ENCODE measurements at places on chromosomes 2 and 18.

DNA sequence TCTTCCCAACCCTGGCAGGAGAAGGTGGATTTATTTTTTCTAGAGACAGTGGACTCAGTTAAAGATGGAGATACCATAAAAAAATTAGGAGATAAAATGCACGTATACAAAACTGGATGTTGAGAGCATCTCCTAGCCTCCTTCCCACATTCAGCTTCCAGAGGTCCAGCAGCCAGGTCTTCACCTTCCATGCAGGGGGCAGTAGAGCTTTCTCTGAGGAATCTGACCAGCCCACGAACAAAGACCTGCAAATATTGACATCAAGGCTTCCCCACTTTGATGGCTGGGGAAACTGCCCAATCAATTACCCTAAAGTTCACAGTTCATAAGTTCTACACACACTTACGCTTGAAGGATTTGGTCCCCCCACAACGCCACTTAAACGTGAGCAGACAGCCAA lies 24.5 kb downstream of the AQP4 start:
- DNase-seq, result no peak

GRCh38 chr2:166419616-166419934 lies 43.8 kb upstream of the SCN9A start:
- DNase-seq, result no peak

- DNase-seq, result no peak
Measured at GRCh38 chr2:188600536-188601210, 309.0 kb downstream of the GULP1 start.

DNA sequence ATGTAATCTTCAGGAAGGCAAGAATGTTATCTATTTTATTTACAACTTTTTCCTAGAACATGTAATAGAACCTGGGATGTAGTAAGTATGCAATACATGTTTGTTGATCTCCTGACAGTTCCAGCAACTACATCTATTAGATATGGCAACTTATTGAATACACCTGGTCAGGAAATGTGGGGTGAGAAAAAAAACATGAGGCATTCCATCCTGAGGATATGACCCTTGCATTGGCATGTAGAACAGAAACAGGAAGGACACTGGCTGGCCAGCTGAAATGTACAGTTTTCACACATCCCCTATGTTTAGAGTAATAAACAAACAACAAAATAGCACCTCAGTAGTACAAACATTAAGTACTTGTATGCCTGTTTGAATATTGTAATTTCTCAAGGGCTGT lies 272.6 kb upstream of the NT5C1B start:
- no peak for DNase-seq

GRCh38 chr18:23912356-23912755 lies 102.2 kb upstream of the TTC39C start:
- DNase-seq, result no peak

DNA sequence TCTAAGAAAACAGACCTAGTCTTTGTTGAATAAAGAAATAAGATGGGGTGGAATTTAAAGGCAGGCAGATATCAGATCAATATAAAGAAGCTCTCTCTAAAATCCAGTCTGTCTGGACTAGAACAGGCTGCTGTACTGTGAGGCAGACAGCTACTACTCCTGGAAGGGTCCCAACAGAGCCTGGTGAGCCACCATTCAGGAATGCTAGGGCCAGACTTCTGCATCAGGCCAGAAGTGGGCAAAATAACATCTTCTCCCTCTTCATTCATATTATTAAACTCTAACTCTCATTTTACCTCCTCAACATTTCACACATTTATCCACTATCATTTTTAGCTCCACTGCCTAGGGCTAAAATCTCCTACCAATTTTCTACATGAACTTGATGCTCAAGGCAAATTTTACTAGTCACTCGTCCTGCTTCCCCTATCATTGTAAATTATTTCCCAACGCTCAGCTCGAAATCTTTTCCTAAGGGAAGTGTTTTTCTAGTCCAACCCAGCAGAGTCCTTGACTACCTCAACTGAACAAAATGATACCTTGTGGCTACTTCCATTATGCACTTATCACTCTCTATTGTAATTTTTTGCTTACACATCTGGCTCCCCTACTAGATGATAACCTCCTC lies 45.2 kb upstream of the GLS start:
- DNase-seq, result peak; percentile 45

- DNase-seq, result no peak
Measured at GRCh38 chr2:58930537-58930936, 689.4 kb upstream of the FANCL start.

GRCh38 chr2:230677201-230677946 lies 35.3 kb upstream of the CAB39 start:
- DNase-seq, result no peak

DNA sequence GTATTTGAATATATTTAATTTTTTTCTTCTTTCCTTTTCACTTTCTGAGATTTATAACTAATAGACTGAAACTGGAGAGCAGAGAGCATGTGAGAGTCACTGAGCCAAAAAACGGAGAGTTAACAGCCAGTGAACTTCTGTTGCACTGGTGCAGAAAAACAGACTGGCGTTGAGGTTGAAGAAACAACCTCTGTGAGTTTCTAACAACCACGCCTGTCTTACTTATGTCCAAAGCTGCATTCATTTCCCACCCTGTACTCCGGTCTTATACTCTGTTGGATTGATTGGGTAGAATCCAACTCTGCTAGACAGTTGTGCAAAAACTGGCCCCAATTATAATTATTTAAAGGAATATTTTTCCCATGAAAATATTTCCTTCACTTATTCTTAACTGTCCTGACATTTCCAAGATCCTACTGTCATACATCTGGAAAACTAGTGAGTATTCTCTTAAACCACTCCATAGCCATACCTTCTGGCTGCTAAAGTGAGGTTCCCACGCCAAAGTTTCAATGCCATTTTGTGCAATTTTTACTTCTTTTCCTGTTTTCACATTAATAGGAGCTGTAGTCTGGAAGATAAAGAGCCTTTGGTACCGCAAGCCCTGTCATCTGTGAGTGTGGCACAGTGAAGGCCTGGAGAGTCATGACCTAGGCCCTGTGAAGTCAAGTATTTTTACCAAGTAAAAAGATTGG lies 9.4 kb downstream of the CYP1B1 start:
- no peak for DNase-seq

Data from Right ventricle myocardium superior (tissue), 1 donor.